ENCODE measurements at places on chromosomes 3 and 15.

- no peak for DNase-seq
Observed at GRCh38 chr3:60829058-60829457, 422.2 kb downstream of the FHIT start.

DNA sequence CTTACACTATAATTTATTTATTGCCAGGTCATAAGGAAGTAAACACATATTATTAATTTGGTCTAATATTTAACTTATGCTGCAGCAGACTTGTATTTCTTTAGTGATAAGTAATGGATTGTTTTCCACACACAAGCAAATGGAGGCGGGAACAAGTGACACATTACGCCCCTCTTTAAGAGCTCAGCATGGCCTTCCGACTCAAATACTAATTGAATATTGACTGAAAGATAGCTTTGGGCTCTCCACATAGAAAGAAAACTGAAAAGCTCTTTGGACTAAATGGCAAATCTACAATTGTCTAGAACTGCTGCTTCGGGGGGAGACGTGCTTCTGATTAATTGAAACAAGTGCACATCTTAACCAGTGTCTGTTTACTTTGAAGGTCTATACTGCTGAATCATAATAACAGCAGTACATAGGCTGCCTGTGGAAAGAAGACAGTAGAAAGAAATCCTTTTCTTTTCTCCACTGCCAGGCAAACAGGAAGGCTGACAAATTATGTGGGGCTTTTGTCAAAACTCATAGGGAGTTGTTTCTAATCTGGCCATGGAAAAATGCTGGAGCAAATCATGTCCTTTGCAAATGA, 15.9 kb downstream of the CADPS start:
- DNase-seq = no peak

DNA sequence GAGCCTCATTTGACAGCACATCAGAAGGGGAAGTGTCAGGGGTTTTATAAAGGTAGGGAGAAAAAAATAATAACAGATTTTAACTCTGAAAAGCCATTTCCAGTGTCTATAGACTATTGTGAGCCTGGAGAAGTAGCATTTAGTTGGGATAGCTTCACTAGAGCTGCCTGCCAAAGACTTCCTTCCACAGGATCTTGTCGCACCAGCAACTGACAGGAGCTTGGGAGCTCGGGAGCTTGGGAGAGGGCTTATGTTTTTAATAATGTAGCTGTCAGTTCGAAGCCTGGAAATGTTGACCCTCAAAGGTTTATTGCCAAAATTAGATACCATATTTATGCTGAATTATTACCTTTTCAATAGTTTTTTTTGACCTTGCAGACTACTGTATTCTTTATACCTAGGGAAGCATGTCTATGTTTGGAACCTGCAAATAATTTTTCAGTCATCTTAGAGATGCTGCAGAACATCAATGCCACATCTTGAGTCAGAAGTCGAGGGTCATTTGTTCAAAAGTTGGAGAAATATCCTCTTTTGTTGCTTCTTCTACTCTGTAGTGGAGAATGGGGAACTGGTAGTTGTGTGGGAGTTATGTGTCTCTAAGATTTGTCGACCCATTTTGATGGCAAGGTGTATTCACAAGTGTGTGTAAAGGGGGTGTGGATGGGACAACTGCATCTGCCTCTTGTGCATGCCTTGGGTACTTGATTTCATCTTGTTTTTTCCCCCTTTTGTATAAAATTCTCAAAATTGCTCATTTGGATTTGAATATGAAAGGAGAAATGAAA, 41.7 kb downstream of the ARPP21 start:
- DNase-seq = no peak

DNA sequence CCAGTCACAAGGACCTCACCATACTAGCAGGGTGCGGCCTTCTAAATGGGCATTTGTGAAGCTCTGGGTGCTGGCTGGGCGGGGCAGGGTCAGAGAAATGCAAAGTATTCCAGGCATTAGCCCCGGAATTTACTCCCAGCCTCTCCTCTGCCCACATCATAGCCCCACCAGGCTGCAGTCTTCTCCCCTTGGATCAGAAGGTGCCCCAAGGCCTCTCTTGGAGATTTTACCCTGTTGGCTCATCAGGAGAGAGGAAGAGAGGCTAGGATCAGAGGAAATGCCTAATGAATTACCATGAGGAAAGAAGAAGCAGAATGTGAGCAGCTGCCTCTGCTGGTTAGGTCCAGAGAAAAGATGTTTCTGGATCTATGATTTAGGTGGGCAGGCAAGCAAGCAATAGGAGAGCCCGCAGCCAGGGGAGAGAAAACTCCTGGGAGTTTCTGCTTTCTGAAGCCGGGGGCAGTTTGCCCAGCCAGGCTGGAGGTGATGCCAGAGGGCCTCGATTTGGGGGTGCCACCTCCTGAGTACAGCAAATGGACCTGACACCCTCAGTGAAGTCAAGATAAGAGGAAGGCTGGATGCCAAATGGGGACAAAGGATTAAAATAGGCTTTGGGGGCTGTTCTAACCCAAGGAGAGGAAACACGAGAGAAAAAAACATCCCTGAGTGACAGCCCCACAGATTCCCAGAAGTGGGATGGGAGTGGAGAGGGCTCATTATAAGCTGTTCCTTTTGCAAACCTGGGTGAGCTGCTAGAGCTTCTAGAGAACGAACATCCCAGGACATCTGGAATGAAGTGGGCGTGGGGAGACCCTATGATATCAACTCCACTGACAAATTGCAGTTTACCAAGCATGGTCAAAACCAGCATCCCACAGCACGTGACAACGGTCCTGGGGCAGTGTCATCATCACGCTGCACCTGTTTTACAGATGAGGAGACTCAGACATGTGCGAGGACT, 65.4 kb downstream of the BDH1 start:
- no peak for DNase-seq
